ENCODE measurements at places on chromosomes 4 and X.

DNA sequence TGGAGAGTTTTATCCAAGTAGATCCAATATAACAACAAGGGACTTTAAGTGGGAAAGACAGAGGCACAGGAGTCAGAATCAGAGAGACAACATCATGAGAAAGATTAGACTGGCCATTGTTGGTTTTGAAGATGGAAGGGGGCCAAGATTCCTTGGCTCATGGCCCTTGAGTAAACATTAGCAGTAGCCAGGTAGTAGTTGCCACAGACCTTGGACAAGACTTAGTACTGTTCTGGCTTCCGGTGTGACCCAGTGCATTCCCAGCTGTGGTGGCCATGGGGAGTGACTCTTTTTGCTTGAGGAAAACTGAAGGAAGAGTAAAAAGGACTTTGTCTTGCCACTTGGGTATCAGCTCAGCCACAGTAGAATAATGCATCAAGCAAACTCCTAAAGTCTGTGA lies 462.2 kb upstream of the CPXCR1 start:
- DNase-seq, result no peak

DNA sequence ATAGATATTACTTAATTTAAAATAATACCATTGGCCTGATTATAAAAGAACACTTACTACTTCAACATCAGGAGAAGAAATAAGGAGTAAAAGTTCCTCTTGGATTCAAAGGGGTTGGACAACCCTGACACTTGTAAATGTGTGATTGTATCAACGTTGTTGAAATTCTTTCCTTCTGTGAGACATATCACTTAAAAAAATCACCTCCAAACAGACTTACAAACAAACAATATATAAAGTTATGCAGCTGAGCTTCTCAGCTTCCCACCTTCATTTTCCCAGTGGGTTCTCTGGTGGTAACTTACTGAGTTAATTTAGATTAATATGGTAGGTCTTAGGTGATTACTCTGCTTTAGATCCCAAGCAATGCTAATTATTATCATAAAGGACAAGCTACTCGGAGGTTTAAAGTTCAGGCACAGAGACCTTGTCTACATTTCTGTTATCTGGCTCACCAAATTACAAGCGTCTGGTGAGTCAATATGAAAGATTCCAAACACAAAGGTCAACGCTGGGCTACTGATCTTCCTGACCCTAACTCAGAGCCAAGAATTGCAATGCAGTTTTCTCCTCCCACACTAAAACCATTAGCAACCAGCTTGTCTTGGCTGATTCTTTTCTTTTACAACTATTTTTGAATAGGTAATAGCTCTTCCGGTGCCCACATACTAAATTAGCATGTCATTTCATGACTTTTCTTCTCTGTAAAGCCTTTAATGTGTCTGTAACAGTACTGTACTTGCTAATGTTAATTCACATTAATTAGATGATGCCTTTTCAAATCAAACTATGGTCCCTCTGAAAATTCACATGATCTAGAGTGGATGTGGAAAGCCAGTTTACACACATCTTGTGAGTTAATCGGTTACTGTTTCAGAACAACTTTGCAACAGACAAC lies 157.6 kb downstream of the RASL11B start:
- no peak for DNase-seq

- DNase-seq, result no peak
Observed at GRCh38 chrX:78517124-78517523, 142.0 kb downstream of the RTL3 start.

GRCh38 chrX:68195561-68195960 lies 237.7 kb downstream of the OPHN1 start:
- DNase-seq, result no peak

GRCh38 chr4:89293299-89293698 lies 14.3 kb downstream of the GPRIN3 start:
- no peak for DNase-seq

GRCh38 chrX:41906515-41907187 lies 16.7 kb downstream of the CASK start:
- no peak for DNase-seq

GRCh38 chr4:153398713-153399112 lies 54.2 kb downstream of the MND1 start:
- no peak for DNase-seq

GRCh38 chrX:18893536-18893935 lies 90.4 kb downstream of the PHKA2 start:
- DNase-seq, result no peak

- DNase-seq, result no peak
Observed at GRCh38 chr4:178202422-178202821, 760.2 kb upstream of the AGA start.

- DNase-seq, result no peak
Observed at GRCh38 chrX:40202456-40202855, 104.7 kb upstream of the BCOR start.

DNA sequence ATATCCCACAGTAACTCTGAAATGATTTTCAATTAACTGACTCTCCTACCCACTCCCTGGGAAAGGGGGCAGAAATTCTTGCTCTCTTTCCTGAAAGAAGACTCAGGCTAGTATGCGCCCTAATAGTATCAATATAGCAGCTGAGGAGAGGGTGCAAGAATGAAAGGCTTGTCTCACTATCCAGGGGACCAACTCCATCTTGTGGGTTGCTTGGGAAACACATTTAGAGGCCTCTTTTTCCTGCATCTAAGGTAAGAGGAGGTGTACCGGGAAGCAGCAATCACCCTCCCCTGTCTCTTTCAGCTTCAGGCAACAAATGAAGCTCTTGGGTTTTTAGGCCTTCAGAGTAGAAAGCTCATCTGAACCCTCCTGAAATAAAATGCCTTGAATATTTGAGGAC lies 11.3 kb downstream of the TMEM255A start:
- no peak for DNase-seq

DNA sequence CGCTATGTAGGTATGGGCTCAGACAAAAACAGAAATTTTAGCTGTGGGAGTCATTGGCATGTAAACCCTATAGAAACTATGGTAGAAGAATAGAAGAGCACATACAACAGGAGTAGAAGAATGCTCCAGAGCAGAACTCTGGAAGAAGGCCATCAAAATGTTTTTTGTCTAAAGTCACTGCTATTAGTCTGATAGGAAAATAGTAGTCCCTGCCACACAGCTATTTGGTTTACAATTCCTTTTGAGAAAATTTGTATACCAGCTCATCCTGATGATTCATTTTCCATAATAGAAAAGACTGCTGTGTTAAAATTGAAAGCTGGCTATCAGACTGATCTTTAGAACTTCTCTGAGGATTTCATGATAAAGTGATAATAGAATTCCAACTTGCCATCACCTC lies 32.8 kb upstream of the ADAD1 start:
- DNase-seq, result no peak

- DNase-seq, result no peak
Observed at GRCh38 chrX:42943051-42943974, 165.3 kb upstream of the PPP1R2C start.

All from left renal cortex interstitium (tissue), 4 donors.